ENCODE measurements at places on chromosomes 4 and X.

DNA sequence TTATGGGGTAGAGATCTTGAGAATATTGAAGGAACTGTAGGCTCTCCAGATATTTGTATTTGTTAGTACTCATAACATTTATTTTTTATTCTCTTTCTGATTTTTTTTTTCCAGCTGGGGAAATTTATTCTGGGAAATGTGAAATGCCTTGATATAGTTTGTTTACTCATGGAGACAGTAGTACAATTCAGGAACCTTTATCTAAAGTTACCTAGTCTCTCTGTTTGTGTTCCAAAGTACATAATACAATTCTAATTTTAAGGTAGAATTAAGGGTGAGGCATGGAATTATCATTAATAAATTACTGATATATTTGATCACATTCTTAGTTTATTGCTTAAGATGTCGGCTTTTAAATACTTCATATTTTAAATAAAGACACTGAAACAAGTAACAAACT lies 114.0 kb downstream of the RS1 start:
- no peak for DNase-seq

DNA sequence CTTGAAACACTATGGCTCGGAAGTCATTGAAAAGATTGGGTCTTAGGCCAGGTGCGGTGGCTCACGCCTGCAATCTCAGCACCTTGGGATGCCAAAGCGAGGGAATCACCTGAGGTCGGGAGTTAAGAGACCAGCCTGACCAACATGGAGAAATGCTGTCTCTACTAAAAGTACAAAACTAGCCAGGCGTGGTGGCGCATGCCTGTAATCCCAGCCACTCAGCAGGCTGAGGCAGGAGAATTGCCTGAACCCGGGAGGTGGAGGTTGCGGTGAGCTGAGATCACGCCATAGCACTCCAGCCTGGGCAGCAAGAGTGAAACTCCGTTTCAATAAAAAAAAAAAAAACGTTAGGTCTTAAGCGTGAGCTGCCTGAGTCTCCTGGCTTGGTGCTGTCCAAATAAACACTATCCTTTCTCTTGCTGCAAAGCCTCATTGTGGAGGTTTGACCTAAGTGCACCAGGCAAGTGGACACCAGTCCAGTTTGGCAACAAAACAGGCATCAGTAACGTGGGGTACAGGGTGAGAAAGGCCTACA lies 185.9 kb downstream of the DHRSX start:
- DNase-seq = no peak

DNA sequence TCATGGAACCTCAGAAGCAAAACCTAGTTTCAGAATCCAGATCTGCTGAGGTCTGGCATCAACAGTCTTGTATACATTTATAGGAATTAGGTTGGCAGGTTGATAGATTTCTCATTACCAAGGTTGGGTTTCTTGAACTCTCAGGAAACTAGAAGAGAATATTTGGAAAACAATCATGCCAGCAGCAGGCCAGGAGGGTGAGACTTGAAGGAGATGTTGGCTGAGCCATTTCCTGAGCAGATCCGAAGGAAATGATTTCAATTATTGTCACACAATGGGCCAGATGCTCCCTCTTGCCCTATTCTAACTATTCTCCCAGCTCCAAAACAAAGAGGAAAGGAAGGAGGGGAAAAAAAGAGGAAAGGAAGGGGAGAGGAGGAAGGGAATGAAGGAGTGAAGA lies 45.2 kb downstream of the SHROOM4 start:
- DNase-seq = no peak

DNA sequence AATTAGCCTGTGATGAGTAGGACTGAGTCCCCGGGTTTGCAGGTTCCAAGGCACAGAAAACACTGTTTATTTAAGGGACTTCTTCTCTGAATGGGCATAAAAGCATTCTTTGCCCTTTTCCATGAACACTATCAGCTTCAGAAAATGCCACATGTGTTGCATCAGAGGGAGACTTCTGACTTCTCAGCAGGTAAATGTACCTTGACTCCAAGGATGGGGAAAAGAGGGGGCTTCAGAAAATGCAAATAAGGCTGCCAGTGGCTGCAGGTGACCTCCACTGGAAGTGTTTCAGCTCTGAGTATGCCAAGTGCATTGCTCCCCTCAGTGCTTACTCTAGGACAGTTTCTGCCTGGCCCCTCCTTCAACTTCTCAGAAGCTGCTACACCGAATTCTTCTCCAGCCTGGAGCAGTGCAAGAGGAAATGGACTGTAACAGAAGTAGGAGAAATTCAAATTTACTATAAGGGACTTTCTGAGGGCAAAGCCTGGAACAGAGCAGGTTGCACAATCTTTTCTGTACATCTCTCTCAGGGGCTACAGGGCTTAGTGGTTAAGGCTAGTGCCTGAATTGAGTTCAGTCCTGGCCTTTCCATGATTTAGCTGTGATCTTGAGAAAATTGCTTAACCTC lies 233.2 kb downstream of the PTTG2 start:
- no peak for DNase-seq

- DNase-seq = no peak
Measured at GRCh38 chr4:113273721-113274220, 224.3 kb downstream of the ANK2 start.

- DNase-seq = peak; percentile 69
Measured at GRCh38 chrX:13469963-13470684, 99.3 kb upstream of the EGFL6 start.

- peak; percentile 63 for DNase-seq
Measured at GRCh38 chrX:132219343-132219768, at the start of gene RAP2C. TSS of gene RAP2C (minus strand) at chrX:132219447. CDS start at chrX:132217268, 2,179 bp downstream.

GRCh38 chrX:45766981-45767501 lies 566.4 kb upstream of the DIPK2B start:
- DNase-seq = no peak

DNA sequence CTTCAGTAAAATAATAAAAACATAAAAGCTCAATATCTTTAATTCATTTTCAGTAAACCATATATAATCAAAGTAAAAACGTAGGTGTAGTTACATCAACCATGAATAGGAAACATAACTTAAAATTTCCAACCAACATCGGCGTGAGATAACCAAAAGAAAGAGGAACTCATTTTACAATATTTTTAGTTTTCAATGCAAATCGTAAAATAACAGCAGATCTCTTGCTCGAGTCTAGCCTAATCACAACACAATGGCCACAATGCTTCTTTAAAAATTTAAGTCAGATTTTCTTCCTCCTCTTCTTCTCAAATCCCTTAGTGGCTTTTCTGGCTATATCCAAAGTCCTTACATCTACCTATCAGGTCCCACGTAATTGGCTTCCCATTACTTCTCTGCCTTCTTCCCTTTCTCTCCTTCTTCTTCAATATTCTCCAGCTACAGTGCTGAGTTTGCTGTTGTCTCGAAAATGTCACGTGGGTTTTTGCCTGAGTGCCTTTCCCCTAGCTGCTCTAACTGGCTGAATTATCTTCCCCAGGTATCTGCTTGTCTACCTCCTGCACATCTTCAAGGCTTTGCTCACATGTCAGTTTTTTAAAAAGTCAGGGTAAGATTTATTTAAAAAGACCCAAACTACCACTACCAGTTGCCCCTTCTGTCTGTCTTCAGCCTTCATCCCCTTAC lies 90.9 kb upstream of the BANK1 start:
- no peak for DNase-seq

DNA sequence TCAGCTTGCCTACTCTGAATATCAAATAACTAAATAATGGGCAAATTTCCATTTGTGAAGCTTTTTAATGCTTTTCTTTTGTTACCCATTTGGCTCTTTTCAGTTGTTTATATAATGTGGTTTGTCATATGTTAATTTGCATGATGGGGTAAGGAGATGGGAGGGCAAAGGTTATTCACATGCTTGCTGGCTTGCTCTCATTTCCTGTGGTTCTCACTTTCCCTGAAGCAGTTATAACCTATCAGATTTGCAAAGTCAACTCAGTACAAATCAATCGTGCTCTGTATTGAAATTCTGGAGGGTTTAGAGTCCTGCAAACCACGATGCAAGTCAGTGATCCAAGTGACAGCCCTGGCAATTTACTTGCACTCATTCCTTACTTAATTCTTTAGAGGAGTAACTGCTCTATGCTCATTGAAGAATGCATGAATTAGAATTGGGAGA lies 711.2 kb downstream of the ADGRL3 start:
- no peak for DNase-seq

- no peak for DNase-seq
Measured at GRCh38 chr4:93384887-93385286, 443.7 kb upstream of the ATOH1 start.

- DNase-seq = peak; percentile 2
Measured at GRCh38 chr4:93199492-93199891, 629.1 kb upstream of the ATOH1 start.

GRCh38 chr4:7207628-7208231 lies 15.4 kb downstream of the SORCS2 start:
- DNase-seq = no peak

- no peak for DNase-seq
Measured at GRCh38 chr4:30614771-30615170, 105.4 kb upstream of the PCDH7 start.

DNA sequence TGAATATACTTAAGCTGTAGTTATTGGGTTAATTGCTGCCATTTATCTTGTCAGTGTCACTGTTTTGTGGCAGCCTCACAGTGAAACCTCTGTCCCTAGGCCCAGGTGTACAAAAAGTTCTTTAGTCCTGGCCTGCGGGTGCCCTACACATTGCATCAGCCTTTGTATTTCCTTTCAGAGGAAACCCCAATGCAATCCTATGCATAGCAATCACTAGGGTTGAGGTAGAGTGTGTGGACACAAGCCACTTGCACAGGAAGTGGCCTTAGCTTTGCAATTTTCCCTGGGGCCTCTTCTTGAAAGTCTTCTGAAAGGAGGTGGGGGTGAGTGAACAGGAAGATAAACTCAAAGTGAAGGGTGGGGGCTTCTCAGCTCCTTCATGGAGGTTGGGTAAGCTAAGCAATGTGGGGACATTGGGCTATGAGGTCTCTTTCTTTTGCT lies 27.8 kb downstream of the VSIG4 start:
- no peak for DNase-seq

GRCh38 chr4:168397611-168398169 lies 79.1 kb upstream of the DDX60 start:
- DNase-seq = no peak

DNA sequence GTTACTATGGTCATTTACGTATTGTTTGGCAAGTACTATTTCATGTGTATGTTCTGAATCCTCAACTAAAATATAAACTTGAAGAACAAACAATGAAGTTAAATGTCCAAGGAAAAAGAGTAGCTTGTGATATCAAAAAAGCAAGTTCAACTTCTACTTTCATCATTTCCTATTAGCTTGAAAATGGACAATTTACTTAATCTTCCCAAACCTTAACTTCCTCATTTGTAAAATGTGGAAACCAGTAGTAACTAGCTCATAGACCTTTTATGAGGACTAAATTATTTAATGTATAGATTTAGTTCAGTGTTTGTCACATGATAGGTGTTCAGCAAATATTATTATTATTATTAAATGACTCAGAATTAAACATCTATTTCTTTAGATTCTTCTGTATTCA lies 276.8 kb upstream of the TET2 start:
- no peak for DNase-seq

DNA sequence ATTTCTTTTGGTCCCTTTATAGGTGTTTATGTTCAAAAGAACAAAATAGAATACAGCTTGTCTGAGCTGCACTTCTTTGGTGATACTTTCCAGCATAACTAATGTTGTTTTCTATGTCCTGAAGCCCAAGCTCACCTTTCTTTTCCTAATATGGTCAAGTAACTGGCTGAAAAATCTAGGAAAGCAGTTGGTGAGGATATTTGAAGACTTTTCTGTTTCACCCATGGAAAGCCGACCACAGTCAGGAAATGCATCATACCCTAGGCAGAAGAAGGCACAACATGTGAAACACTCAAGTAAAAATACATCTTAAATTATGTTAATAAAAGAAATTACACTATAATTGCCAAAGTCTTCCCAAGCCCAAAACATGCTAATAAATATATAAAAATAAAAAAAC lies 337.0 kb downstream of the PDGFC start:
- DNase-seq = no peak

GRCh38 chr4:186684889-186685309 lies 38.8 kb downstream of the FAT1 start:
- no peak for DNase-seq

GRCh38 chr4:183808097-183808456 lies 97.0 kb upstream of the STOX2 start:
- no peak for DNase-seq

DNA sequence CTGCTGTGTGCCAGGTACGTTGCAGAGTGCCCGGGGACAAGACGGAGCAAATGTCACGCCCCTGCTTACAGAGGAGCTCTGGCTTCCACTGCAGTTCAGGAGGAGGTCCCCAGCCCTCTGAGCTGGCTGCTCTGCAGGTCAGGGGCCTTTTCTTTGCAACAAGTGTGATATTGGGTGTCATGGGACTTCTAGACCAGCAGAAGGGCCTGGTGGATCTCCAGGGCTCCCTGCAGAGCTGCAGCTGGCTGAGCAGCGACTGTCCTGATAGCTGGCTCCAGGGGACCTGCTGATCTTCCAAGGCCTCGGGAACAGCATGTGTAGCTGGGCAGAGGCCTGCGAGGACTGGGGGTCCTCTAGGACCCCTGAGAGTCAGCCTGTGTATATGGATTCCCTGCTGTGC lies 120.4 kb downstream of the SORCS2 start:
- DNase-seq = no peak

GRCh38 chr4:3317011-3317655 lies 24.3 kb downstream of the RGS12 start:
- DNase-seq = no peak

- DNase-seq = no peak
Measured at GRCh38 chrX:81286608-81287007, 84.7 kb downstream of the SH3BGRL start.

- no peak for DNase-seq
Measured at GRCh38 chr4:176470671-176471070, 150.9 kb downstream of the SPCS3 start.

GRCh38 chrX:134004084-134004483 lies 18.7 kb upstream of the GPC3 start:
- DNase-seq = no peak

DNA sequence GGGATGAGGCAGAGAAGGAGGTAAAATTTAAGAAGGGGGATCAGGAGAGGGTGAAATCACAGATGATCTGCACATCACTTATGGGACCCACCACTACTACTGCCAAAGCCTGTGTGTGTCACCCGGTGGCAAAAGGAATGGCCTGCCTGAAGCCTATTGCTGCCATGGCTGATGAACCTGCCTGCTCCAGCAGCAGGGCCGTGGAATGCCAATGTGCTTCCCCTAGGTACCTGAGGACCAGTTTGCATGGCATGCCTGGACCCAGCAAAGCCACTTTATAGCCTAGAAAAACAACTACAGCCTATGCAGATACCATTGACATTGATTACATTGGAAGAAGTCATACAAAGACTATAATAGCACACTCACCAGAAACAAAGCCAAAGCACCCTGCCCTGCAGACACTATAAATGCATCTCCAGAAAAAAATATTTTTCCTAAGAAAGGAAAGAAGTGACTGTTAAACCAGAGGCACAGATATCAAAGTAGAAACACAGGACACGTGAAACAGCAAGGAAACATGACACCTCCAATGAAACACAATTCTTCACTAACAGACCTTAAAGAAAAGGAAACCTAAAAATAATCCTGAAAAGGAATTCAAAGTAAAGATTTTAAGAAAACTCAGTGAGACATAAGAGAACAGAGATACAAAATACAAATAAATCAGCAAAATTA lies 680.7 kb upstream of the GRID2 start:
- DNase-seq = no peak

- no peak for DNase-seq
Measured at GRCh38 chr4:100206850-100207249, 16.6 kb upstream of the DDIT4L start.
